ENCODE measurements at places on chromosomes 16 and 17.

DNA sequence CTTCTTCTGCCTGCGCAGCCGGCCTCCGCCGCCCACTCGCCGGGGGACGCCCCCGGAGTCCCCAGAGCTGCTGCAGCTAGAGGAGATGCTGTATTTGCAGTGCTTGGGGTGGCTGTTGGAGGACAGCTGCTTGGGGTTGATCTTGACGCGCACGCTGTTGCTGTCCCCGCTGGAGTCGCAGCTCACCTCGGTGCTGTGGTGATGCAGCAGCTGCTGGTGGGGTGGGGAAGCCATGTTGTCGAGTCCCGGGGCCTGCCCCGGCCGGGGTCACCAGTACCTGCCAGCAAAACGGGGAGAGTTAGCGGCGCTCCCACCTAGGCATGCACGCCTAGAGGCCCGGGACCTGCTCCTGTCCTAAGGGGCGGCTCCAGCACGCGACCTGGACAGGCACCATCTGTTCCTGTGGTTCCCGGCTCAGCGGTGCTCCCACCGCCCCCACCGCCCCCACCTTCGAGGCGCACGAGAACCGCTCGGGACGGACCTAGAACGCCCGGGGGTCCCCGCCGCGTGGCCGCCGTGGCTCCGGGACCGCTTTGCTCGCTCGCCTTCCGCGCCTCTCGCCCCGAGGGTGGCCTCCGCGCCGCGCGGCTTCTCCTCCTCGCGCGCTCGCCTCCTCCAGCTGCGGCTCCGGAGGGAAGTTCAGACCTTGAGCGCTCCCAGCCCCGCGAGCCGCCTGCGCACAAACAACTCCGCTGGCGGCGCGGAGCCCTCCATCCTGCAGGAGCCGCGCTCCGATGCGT lies 863 bp downstream of the ADCY9 start:
- peak; percentile 70 for DNase-seq

- DNase-seq = peak; percentile 3
These were observed 107.1 kb upstream of the KCNJ16 start for GRCh38 chr17:69967910-69968411.

- peak; percentile 19 for DNase-seq
These were observed 1.2 kb downstream of the GNA13 start for GRCh38 chr17:65055280-65055707.

DNA sequence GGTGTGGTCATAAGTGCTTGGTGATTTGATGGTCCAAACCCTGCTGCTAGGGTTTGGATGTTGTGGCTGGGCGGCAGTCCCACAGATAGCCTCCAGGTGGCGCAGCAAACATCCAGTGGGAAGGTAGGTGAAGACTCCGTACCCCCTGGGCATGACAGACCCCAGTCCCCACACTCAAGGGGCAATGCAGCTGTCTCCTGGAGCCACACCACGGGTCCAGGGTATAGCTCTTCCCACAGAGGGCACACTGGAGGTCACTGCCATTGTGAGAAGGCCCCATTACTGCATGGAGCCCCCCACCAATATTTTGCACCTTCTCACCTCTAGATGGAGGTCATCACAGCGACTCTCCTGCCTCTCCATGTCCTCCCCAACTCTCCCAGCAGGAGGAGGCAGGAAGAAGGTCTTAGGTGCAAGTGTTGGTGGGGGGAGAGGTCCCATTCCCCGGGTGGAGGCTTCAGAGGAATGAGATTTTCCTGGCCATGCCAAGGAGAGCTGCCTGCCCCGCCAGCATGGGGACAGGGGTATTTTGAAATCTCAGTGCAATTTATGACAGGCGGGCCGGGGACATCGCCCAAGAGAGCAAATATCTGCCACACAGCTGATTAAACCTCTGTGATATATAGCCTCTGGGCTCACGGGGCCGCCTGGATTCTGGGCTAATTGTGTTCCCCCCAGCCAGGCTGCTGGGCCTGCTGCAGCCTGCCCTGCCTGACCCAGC lies 17.1 kb upstream of the C17orf113 start:
- peak; percentile 45 for DNase-seq

DNA sequence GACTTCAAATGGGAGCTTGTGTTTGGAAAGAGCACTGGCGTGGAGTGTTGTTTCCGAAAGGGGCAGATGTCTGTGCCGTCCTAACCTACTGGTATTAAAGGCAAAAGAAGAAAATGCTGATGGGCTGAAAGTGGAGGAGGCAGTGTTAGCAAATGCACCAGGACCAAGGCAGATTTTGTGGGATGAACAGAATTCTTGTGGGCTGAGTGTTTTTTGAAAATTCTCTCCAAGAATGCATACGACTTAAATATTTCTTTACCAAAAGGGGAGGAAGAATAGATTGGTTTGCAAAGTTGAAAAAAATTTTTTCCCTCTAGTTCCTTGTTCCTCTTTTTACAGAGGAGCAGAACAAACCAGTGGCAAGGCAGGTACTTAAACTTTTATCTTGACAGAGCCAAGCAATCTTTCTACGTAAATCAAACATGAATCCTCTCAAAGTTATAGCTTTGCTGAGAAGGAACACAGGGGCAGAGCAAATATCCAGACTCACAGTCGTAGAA lies 16.8 kb downstream of the MARCHF10 start:
- DNase-seq = peak; percentile 75

GRCh38 chr17:80838311-80839025 lies 153.2 kb upstream of the CHMP6 start:
- no peak for DNase-seq

GRCh38 chr16:24838554-24839266 lies 7.1 kb upstream of the SLC5A11 start:
- peak; percentile 79 for DNase-seq

GRCh38 chr17:68029512-68030215 lies 5.9 kb upstream of the KPNA2 start:
- no peak for DNase-seq

GRCh38 chr16:80580109-80580832 lies 39.5 kb downstream of the DYNLRB2 start:
- DNase-seq = peak; percentile 57

- no peak for DNase-seq
These were observed 266.4 kb downstream of the MRTFB start for GRCh38 chr16:14337303-14338191.

GRCh38 chr16:21950782-21951521 lies 2.2 kb upstream of the UQCRC2 start:
- peak; percentile 44 for DNase-seq

DNA sequence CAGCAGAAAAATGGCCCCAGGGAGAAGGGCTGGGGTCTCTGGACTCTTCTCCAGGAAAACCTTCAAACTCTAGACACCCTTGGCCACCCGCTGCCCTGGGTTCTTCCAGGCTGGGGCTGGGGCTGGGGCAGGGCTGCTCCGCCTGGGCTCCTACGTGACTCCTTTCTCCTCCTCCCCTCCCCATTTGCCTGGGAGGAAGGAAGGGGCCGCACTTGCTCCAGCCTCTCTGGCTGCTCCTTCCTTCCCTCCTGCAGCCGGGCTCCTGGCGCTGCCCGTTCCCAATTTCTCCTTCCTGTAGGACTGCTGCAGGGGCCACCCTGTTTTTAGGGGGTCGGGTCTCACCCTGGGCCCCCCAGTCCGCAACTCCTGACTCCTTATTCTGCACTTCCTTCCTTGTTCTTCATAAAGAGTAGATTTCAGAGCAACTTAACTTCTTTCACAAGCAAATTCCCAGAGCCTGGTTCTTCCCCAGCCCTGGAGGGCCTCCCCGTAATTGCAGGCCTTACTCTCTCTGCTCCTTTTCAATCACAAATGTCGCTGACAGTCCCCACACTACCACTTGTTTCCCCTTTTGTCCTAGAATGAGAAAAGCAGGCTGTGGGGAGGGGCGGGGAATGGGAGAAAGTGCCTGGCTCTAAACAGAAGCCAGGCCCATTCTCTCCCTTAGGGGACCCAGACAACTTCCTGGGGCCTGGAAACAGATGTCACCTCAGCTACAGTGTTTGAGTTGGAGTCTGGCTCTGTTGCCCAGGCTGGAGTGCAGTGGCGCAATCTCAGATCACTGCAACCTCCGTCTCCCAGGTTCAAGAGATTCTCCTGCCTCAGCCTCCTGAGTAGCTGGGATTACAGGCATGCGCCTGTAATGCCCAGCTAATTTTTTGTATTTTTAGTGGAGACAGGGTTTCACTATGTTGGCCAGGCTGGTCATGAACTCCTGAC lies 137.8 kb downstream of the ENGASE start:
- DNase-seq = no peak

DNA sequence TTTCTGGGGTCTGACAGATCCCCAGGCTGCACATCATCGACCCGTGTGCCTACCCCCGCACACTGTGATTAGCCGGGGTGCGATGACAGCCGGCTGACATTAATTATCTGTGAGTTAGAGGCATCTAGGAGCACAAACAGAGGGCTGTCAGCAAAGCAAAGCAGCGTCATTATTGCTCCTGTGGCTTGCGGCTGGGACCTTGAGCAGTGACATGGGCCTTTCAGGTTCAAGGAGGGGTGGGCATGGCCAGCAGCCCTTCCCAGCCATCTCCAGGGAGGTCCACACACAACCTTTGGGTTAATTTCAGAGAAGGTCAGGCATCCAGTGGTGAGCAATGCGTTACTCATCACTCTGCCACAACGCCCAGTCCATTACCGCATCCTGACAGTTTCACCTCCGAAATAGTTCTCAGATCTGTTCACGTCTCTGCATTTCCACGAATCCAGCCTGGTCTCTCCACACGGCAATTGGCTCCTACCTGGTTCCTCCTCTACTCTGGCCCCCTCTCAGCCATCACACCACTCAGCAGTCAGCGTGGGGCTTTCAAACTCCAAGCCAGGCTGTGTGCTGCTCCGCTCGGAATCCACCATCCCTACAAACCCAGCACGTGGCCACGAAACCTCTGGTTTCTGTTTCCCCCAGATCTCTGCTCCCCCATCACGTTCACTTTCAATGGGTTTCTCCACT lies 249.7 kb upstream of the C16orf82 start:
- peak; percentile 16 for DNase-seq

GRCh38 chr16:85296859-85297660 lies 184.8 kb upstream of the CIBAR2 start:
- peak; percentile 45 for DNase-seq

GRCh38 chr16:74296104-74296431 lies 546 bp upstream of the PSMD7 start:
- DNase-seq = no peak

DNA sequence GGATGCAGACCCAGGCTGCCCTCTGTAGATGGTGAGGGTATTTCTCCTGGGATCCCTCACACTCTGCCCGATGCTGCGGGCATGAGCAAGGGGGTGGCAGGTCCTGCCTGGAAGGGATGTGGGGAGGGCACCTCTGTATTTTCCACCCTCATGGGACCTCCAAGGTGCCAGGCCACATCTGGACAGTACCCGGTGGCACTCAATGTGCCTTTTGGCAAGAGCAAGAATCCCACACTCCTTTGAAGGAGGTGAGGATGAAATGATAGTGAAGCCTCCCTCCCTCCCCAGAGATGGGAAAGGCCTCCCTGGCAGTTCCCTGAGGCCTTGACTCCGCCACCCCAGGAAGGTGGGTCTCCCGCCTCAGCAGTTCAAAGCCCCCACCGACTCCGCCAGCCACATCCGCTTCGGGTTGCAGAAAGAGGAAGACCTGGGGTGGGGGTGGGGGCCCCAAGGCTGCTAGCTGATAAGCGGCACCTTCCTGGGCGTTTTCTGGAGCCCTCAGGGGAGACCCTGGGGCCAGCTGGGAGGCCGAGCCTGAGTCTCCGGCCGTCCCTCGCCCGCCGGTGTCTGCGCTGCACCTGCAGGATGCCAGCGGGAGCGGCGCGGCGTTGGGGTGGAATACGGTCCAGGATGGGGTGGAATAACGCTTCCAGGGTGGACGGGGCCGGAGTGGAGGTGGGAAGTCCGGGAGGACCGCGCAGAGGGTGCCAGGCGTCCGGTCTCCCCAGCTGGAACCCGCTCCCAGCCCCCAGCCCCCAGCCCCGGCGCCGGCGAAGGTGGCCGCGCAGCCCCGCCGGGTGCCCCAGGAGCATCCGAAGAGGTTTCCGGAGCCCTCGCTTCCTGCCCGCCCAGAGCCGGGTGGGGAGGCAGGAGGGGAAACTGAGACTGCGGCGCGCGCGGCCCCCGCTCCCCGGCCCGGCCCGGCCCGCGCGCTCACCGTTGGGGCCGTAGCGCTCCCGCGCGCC lies 718 bp downstream of the ATP2A3 start:
- DNase-seq = no peak

- DNase-seq = no peak
These were observed 3.7 kb upstream of the PER1 start for GRCh38 chr17:8155996-8156245.

- DNase-seq = no peak
These were observed 7.8 kb downstream of the MLYCD start for GRCh38 chr16:83906683-83907082.

DNA sequence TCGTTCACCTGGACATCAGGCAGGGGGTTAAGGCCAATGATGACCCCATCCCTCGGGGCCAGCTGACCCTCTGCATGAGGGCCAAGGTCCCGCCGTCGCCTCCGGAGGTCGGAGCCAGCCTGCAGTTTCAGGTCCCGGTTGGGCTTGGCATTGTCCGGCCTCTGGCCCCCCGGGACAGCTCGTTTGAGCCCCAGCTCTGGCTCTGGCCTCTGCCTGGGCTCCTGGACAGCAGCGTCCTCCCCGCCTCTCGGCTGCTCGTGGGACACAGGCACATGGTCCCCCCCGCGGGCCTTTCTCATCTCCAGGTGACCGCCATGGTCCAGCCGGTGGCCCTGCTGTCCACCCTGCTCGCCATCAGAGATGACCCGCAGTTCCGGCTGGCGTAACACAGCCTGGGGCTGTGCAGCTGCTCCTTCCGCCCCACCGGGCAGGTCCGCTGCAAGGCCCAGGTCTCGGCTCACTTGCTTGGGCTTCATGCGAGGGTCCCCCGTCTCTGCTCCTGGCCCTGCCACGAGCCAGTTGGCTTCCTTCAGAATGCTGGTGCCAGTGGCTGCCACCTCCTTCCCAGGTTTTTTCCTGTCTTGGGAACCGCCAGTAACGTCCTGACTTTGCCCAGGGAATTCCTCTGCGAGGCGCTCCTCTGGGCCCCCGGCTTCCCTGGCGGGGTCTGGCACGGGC lies 6.7 kb downstream of the NDUFAF8 start:
- DNase-seq = no peak

DNA sequence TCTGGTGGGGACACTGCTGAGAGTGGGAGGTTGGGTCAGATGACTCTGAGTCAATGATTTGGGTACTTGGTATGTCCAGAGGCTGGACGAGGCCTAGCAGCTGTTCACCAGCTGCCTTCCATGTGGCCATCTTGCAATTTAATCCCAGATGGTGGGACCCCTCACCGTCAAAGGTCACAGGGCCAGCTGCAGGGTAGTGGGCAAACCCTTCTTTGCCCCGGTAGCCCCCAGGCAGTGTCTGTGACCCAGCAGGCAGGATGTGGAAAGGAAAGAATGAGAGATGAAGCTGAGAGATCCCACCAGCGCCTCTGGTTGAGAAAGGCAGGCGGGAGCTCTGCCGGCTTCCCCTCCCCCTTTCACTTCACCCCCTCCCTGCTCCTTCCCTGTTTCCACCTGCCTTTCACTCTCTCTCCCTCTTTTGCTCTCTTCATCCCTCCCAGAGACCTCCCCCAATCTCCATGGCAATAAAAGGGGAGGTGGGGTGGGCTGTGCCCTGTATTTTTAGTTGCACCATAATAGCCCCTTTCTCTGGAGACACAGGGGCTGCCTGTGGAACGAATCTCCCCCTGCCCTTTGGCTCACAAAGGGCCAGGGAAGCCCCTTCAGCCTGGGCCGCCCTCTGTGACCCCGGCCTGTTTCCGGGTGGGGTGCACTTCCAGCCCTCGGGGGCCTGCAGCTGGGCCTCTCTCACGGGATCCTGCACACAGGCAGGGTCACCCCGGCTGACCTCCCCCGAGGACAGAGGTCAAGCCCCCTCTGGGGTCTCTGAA lies 20.2 kb downstream of the CDK5RAP3 start:
- DNase-seq = no peak
